ENCODE measurements at places on chromosomes 7 and 10.
A peak's percentile ranks its signal among the peaks of the same experiment; 100 is the strongest.

GRCh38 chr7:121774563-121774962 lies 98.4 kb upstream of the PTPRZ1 start:
- H3K36me3 ChIP-seq: no peaks in the 10 kb centered on the region
- H3K4me1 ChIP-seq: no peaks in the 10 kb centered on the region
- no peak overlapping the region for H3K4me3 ChIP-seq
- DNase-seq: no peak
- H3K27me3 ChIP-seq: no peaks in the 10 kb centered on the region

DNA sequence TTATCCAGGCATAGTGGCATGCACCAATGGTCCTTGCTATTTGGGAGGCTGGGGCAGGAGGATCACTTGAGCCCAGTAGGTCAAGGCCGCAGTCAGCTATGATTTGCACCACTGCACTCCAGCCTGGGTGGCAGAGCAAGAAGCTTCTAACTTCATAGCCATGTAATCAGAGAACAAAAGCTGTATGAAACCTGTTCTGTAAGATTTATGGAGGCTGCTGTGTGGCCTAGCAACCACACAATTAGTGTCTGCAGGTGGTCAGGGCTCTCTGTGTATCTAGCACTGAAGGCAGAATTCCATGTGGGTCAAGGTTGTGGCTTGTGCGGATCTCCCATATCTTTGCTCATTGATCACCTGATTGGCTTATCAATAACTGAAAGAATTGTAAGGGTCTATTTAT lies 221.5 kb upstream of the FOXK1 start:
- no peak overlapping the region for H3K27ac ChIP-seq
- H3K36me3 ChIP-seq: no peaks in the 10 kb centered on the region
- no peak for DNase-seq
- H3K27me3 ChIP-seq: no peaks in the 10 kb centered on the region
- H3K4me1 ChIP-seq: no peaks in the 10 kb centered on the region

DNA sequence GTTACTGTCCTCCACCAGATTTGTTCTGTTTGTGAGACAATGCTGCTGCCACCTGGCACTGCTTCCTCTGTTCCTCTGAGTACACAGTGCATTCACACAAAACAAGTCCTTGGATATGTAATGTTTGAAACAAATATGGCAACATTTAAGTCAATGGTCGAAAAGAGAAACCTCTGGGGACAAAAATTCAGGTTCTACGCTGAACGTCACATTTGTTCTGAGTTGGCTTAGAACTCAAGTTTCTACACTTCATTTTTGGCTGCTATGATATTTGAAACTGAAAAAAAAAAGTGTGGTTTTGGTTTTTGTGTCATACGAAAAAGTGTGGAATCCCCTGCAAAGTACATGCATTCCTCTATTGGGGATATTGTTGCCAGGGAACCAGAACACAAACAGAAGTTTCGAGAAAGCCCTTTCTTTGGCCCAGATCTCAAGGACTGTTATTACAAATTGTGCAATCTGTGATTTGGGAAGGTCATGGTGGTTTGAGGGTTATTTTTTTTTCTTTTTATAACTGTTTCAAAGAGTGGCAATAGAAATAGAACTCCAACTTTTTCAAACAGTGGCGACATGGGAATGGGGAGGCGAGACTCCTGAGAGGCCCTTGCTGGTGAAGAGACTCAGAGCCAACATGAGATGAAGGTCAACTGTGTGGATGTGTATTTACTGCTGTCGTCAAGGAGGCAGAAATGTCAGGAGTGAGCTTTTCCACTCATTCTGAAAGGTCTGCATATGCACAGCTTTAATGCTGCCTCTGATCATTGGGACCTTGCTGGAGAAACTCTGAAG lies 127.5 kb downstream of the CUBN start:
- no peaks in the 10 kb centered on the region for H3K27me3 ChIP-seq
- H3K36me3 ChIP-seq: no peaks in the 10 kb centered on the region
- H3K4me1 ChIP-seq: peaks cover 50% of the 10 kb centered on the region
- H3K4me3 ChIP-seq: peak overlapping the region; percentile 43

DNA sequence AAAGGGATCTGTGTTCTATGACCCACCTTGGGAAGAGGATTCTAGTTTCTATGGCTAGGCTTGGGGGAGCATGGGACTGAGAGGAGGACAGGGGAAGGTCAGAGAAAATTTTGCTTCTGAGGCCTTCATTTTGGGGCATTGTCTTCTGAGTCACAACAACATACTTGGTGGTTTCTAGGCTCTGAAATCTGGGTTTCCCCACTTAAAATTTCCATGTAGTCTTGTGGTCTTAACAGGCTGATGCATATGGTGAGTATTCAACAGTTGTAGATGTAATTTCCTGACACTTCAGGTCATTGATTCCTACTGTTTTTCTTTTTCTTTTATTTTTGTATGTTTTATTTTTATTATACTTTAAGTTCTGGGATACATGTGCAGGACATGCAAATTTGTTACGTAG lies 88.5 kb downstream of the ANKRD7 start:
- no peaks in the 10 kb centered on the region for H3K27me3 ChIP-seq
- H3K36me3 ChIP-seq: no peaks in the 10 kb centered on the region
- H3K4me3 ChIP-seq: no peak overlapping the region
- no peak overlapping the region for H3K27ac ChIP-seq

GRCh38 chr10:100728928-100729861 lies 16.2 kb upstream of the PAX2 start:
- no peaks in the 10 kb centered on the region for H3K36me3 ChIP-seq
- DNase-seq: peak; percentile 71
- H3K4me1 ChIP-seq: no peaks in the 10 kb centered on the region
- H3K27me3 ChIP-seq: peaks cover 89% of the 10 kb centered on the region
- H3K27ac ChIP-seq: no peak overlapping the region
- peak overlapping the region; percentile 39 for H3K4me3 ChIP-seq

Measured in GM23248 (cell line).